ENCODE measurements at places on chromosomes 3 and 15.

DNA sequence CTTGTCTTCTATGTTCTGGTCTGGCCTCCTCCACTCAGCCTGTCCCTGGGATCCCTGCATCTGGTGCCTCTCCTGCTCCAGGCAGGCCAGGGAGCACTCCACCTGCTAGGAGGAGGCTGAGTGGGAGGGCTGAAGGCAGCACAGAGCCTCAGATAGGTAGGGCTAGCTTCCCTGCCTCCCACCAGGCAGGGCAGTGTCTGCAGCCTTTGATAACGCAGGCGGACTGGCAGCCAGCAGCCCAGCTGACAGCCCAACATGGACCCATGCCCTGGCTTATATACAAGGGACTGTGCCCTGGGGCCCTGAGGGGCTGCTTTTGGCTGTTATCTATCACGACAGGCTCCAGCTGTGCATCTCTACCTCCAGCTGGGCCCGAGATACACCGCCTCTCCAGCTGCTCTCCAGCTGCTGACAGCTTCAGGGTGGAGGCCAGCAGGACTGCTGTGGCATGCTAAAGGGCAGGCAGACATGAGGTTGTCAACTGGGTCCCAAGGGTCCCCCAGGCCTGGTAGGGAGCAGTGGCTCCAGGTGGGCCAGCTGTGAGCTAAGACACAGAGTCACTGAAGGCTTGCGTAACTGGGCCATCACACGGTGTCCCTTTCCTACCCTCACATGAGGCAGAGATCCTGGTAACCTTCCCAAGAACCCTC is 5.2 kb upstream of the CLK3 start:
- DNase-seq, result no peak

- DNase-seq, result no peak
These were observed 478.7 kb upstream of the UBE2E2 start for GRCh38 chr3:22724420-22724819.

GRCh38 chr3:128163432-128163831 is 10.2 kb downstream of the EEFSEC start:
- DNase-seq, result no peak

DNA sequence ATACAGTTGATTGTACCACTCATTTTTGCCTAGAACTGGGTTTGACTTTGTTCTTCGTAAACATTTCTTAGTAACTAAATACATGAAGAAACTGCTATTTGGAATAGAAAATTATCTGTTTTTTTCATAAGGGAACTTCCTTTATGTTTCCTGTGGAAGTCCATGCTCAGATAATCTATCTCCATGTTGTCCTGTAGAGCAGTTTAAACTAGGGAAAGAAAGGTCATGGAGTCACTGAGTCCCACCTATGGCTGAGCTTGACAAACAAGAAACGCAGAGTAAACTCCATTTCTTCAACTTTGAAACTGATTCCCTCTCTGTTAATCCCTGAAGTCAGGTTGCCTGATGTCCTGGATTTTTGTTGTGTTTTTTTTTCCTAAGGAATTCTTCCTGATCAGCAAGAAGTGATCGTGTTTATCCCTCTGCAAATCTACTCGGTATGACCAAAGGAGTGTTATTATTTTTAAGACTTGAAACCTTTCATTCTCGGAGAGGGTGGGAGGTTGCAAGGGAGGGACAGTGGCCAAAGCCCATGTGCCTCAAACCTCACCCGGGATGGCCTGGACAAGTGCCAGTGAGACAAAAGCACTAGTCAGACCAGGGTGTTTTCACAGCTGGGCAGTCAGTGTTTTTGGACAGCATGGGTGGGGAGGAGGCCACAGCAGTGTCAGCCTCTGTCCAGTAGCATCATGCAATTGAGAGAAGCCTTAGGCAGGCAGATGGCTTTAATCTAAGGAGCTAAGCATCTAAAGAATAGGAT is 129.8 kb upstream of the PHLDB2 start:
- no peak for DNase-seq

GRCh38 chr3:72204452-72204851 is 419.5 kb upstream of the PROK2 start:
- DNase-seq, result no peak

GRCh38 chr15:28252831-28253230 is 69.1 kb downstream of the HERC2 start:
- no peak for DNase-seq

DNA sequence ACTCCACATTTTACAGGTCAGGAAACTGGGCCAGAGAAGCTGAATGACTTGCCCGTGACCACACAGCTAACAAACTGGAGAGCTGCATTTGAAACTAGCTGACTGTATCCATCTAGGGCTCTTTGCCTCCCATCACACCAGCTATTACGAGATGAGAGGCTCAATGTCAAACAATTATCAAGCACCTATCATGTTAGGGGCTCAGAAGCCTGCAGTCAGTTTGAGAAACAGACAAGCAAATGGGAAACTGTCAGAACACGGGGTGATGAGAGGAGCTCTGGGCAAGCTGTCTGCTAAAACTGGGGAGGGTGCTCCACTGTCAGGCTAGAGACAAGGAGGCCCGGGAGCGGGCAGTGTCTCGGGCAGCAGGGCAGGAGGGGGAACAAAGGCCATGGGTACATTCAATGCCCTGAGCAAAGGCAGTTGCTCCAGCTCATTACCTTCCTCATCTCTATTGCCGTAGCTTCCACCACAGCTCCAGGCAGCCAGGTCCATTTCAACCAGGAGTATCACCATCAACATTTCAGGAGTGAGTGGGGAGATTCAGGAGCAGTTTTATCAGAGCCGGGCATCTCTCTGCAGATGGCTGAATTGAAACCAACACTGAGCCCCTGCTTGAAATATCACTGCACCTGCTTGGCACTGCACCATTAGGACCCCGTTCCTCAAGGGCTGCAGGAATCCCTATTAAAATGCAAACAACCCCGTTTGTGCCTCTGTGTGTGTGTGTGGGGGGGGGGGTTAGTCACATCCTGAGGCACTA is 122.6 kb downstream of the RAB11A start:
- DNase-seq, result no peak

DNA sequence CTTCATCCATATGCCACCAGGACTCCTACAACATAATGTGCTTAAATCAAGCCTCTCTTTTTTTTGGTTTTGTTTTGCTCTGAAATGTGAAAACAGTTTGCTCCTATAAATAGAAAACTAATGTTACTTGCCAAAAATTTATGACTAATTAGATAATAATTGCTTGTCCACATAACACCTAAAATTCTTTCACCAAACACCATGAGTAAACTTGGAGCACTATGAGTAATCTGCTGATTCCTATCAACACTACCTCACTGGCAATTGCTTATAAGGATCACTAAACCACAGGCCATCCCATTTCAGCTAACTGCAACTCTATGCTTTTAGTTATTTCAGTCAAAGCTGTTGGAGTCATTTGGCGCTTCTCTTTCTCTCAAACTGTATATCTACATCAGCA is 252.7 kb downstream of the EPHA3 start:
- DNase-seq, result no peak

DNA sequence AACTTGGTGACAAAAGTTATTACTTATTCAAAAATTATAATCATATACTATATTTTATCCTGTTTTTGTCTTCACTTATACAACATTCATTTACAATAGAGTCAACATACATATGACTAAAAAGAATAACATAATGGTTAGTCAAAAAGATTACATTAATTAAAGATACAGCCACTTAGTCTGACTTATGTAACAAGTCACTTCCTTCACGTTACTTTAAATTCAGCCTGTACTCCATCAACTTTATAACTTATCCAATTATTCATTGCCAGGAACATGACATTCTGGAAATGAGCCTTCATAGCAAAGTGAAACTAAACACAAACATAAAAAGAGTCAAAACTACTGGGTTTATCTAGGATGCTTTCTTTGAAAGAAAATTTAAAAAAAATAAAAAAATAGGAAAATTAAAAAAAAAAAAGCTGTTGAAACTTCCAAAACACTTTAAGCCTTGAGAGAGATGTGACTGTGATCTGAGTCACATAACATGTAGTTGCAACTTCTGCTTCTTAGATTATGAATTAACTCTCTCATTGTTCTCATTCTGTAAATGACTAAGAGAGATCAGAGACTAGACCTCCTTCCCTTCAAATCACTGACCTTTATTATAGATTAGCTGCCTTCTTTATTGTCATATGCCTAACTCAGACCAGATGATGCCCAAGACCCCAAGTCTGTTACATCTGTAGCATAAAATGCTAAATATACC is 107.8 kb downstream of the MYRIP start:
- DNase-seq, result no peak

- DNase-seq, result no peak
These were observed 34.6 kb downstream of the TNFAIP8L3 start for GRCh38 chr15:51060030-51060673.

- DNase-seq, result no peak
These were observed 131.1 kb upstream of the NSMCE3 start for GRCh38 chr15:29400701-29401100.

GRCh38 chr15:25797936-25798901 is 64.9 kb downstream of the ATP10A start:
- DNase-seq, result no peak

GRCh38 chr15:39468828-39469227 is 112.1 kb upstream of the THBS1 start:
- no peak for DNase-seq

GRCh38 chr3:101391413-101391950 is 71.1 kb upstream of the IMPG2 start:
- DNase-seq, result no peak

GRCh38 chr3:32078085-32078634 is 28.3 kb upstream of the GPD1L start:
- DNase-seq, result no peak

DNA sequence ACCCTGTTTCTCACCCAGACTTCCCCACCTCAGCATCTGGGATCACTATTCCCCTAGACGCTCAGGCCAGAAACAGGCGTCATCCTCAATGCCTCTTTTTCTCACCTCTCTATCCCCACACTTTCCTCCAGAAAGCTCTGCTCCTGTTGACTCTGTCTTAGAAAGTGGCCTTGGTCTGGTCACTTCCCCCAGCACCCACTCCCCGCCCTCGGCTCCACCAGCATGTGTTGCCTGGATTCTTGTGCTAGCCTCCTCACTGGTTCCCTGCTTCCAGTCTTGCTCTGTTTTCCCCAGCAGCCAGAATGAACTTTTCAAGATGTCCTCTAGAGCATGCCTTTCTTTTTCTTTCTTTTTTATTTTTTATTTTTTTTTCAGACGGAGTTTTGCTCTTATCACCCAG is 39.7 kb upstream of the ESYT3 start:
- no peak for DNase-seq

- DNase-seq, result no peak
These were observed 92.0 kb downstream of the PLXNA1 start for GRCh38 chr3:127074900-127075360.

GRCh38 chr3:121995161-121996137 is 26.6 kb downstream of the ILDR1 start:
- no peak for DNase-seq

- no peak for DNase-seq
These were observed 19.5 kb upstream of the IFT57 start for GRCh38 chr3:108241721-108242120.

GRCh38 chr3:133833880-133834620 is 28.4 kb downstream of the SRPRB start:
- DNase-seq, result no peak

GRCh38 chr3:46665763-46666452 is 27.6 kb downstream of the ALS2CL start:
- DNase-seq, result no peak

DNA sequence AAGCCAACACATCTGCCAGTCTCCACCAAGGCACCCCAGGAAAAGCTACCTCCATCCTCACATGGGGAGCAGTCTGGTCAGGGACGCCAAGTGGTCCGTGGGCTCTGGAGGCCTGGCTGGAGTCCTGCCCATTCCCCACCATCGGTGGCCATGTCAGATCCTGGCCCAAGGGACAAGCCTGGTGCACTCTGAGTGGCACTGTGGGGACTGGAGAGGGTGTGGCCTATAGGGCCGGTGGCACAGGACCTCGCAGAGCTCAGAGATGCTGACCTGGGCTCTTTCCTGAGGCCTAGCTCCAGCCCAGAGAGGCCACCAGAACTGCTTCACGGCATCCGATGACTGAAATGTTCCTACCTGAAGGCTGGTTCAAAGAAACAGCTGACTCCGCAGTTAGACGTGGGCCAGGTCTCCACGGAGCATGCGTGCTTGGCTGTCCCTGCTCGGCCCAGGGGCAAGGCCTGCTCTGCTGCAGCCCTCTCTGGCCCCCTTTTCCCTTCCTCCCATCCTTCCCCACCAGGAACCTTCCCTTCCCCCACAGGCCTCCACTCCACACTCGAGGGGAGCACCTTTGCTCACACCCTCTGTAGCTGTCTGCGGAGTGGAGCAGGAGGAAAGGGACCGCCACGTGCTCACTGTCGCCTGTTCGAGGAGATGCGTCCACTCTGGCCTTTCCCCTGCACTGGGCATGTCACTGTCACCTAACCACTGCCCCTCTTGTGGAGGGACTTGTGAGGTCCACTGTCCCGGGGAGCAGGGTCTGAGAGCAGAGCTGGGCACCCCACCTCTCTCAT is 119.3 kb downstream of the CHSY1 start:
- no peak for DNase-seq

GRCh38 chr3:139302084-139302800 is 41.6 kb upstream of the MRPS22 start:
- DNase-seq, result no peak

GRCh38 chr15:36612063-36612788 is 32.8 kb downstream of the CDIN1 start:
- DNase-seq, result no peak

GRCh38 chr3:159838938-159839337 is 149.7 kb upstream of the IL12A start:
- DNase-seq, result no peak

DNA sequence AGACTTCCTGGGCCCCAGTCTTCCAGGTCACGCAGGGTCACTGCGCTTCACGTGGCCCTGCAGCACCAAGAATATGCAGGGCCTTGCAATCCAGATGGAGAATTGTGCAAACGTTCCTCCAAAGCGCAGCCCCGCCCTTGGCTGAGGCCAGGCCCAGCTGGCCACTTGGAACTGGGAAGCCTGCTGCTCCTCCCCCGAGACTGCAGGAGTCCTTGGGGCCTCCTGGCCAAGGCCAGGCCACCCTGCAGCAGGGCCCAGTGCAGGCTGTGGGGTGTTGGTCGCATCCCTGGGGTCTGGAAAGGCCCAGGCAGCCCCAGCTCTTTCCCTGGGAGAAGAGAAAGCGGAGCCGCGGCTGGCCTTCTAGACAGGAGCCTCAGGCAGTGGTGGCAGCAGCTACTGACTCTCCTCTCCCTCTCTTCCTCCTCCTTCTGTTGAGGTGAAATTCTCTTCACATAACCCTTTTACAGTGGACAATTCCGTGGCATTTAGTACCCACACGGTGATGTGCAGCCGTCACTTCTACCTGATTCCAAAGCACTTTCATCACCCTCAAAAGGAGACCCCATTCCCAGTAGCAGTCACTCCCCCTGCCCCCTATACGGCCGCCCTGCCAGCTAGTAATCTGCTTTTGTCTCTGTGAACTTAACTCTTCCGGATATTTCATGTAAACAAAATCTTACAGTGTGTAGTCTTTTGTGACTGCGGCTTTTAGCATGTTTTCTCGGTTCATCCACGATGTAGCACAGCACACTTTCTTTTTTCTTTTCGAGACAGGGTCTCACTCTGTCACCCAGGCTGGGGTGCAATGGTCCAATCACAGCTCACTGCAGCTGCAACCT is 103.9 kb downstream of the TMEM266 start:
- no peak for DNase-seq

GRCh38 chr3:124688581-124689454 is 41.4 kb upstream of the UMPS start:
- peak; percentile 44 for DNase-seq

Measured in activated T-helper 1 cell treated with Interleukin-2 at 50 U/mL for 16 hours (primary cell).